A549 treated with Mapracorat at 1 μM for 4 hours (cell line): ENCODE measurements at places on chromosomes 1 and 21. TPM values are rescaled to one million over a fixed set of nuclear protein-coding genes. Genes with fewer than 3 reads are reported as not detected.

SLC44A3 gene
- total RNA-seq, result 1.2 to 2.4 TPM (median 1.6 TPM) in 5 replicates

OR14A2 gene
- not detected in 5 replicates for total RNA-seq

SHISA4 gene
- total RNA-seq, result 11.4 to 19.2 TPM (median 17.3 TPM) in 5 replicates

PTPRC gene
- not detected in 5 replicates for total RNA-seq

LRRC39 gene
- 0.10 to 0.15 TPM (median 0.10 TPM) in 3 of 5 replicates, not detected in the others for total RNA-seq

ARHGAP29 gene
- 12.0 to 15.7 TPM (median 13.8 TPM) in 5 replicates for total RNA-seq

NEXN gene
- total RNA-seq, result 5.7 to 11.2 TPM (median 7.1 TPM) in 5 replicates
